ENCODE measurements at places on chromosomes 7 and 10.

GRCh38 chr10:79042639-79043411 is 25.9 kb upstream of the ZMIZ1 start:
- DNase-seq: no peak

GRCh38 chr10:21516242-21517131 is 9.0 kb downstream of the SKIDA1 start:
- peak; percentile 30 for DNase-seq

GRCh38 chr10:34015700-34016099 is 681.2 kb upstream of the NRP1 start:
- no peak for DNase-seq

- DNase-seq: no peak
These were observed 5.9 kb downstream of the MGMT start for GRCh38 chr10:129472696-129473555.

- DNase-seq: peak; percentile 59
These were observed 84.0 kb downstream of the ARL4A start for GRCh38 chr7:12771378-12771877.

DNA sequence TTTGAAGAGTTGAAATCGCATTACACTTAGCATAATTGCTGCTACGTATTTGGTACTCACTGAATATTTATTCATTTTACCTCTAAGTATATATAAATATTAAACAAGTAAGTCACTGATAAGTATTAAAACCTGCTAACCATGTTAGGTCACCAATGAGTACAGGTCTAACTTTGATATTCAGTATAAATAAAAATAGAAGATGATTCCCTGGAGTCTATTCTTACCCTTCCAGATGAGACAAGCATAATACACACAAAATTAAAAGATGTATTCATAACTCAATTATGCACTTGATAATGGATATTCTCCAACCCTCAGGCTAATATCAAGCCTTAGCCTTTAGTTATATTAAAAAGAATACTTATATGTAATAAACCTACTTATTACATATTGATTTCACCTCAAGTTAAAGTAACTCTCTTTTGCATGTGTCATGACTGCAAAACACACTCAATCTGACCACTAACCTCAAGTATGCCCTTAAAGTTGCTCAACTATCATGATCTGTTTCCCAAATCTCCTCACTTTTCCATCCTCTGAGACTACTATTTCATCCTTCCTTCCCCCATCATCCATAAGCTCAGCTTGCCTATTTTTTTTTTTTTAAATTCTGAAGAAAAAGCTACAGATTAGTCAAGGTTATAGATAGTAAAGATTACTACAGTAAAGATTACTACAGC is 46.8 kb downstream of the IPMK start:
- no peak for DNase-seq

DNA sequence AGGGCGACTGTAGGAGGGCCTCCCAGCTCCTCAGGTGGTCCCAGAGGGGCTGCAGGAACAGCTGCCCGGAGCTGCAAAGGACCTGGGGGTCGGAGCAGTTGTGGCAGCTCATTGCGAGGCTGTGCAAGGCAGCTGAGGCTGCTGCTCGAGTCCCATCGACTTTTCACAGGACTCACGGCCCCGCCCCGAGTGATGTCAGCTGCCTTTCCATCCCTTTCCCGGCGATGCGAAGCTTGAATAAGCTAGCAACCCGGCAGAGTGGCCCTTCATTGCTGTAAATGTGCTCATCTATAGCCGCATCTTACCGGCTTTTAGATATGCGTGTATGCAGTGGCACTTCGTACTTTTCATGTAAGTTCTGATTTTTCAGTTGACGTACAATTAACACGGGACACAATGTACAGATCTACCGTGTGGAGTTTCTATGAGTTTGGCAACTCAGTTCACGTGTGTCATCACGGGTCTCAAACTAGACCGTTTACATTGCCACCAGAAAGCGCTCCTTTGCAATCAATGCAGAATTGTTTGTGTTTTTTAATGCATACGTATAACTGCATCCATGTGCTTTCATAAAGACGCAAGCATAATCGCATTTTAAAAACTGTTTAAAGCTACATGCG is at the start of gene CH25H:
Gene CH25H, minus strand, starts transcription at position 137 of the 620 bp plus-strand sequence. Its CDS starts 25 bp downstream, at position 112.
- peak; percentile 2 for DNase-seq

DNA sequence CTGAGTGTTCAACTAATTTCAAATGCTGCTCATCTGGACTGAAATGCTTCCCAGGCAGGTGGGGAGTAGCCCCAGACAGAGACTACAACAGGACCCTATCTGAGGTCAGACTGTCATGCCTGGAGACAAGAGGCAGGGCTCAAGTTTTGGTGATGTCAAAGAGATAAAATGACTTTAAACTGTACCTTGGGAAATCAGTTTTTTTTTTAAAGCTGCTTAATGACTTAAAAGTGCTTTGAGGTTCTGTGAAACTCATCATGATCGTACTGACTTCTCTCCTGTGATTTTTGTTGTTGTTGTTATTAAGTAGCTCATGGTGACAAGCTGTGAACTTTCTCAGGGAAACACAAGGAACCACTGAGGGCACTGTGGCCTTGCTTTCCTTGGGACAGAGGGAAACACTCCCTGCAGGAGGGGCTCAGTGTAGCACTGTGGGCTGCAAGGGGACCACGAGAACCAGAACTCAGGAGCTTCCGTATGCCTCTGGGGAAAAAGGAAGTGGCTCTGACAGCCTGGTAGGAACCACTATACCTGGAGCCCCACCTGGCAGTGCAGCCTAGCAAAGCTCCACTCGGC is 9.5 kb downstream of the HIPK2 start:
- DNase-seq: no peak

GRCh38 chr7:139089118-139089517 is 20.4 kb downstream of the ZC3HAV1 start:
- no peak for DNase-seq

DNA sequence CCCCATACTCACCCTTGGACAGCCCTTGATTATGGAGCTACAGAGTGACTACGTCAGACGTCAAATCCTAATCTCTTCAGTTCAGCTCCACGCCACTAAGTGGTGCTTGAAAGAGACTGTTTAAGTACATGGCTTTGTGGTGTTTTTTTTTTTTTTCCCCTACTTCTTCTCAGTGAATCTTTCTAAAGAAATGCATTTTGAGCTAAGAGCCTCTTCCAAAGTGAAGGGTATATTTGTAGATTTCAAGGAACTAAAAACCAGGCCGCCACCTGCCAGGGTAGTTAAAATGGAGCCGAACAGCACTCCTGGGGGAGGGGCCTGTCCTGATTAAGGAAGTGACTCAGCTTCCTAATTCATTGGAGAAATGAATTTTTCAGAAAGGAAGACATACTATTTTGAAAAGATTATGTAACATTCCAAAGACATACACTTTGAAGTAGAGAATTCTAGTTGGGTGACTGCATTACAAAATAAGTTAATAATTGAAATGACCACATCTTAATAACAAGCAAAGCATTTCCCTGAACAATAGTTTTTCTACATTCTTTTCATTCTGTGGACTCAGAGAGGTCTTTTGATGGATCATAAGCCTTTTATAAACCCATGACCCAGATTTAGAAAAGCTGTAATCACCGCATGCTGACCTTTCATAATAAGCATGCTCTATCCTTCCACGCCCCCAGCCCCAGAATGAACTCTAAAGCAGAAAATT is 20.6 kb upstream of the VPS41 start:
- DNase-seq: no peak

DNA sequence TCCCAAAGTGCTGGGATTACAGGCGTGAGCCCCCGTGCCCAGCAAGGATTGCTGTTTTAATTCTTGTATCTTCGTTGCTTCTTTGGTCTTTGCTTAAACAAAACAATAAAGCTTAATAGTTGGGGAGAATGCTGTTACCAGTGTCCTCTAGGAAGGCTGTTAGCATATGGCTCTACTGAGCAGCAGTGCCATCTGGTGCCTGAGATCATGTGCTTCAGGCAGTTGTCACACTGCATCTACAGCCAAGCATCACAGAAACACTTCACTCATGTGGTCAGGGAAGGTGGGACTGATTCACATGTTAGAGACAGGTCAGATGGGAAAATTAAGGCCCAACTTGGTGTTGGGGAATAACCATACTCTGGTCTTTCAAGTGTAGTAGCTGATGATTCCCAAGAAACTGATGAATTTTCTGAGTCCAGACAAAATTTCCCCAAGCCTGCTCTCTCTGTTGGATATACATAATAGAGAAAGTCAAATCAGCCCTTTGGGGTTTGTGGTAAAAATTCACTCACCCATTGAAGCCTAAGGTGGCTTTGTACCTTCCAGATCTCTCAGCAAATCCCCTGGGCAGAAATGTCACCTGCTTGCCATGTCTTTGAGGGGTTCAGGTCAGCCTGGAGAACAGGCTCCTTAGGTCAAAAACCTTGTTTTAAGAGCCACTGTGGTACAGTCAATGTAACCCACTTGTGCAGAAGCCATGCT is 28.4 kb downstream of the UBE2D4 start:
- DNase-seq: no peak

GRCh38 chr7:92231-92674 is 100.1 kb upstream of the FAM20C start:
- no peak for DNase-seq

DNA sequence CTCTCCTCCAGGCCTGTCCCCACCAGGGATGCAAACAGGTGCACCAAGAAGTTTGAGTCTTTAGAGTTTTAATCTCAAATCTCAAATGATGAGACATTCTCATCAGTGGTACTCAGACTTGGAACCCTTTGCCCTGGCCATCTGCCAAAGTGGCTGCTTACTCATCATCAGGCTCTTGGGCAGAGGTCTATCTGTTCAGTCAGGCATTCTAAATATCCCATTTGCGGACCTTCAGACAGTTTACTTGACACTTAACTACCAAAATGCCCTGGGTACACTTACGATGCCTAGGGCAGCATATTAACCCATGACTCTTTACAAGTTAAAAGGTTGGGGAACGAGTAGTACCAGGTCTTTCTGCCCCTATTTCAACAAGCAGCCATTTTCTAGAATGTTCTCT is 61.2 kb upstream of the YAE1 start:
- no peak for DNase-seq

- DNase-seq: no peak
These were observed 118.5 kb downstream of the ABLIM1 start for GRCh38 chr10:114539623-114540022.

DNA sequence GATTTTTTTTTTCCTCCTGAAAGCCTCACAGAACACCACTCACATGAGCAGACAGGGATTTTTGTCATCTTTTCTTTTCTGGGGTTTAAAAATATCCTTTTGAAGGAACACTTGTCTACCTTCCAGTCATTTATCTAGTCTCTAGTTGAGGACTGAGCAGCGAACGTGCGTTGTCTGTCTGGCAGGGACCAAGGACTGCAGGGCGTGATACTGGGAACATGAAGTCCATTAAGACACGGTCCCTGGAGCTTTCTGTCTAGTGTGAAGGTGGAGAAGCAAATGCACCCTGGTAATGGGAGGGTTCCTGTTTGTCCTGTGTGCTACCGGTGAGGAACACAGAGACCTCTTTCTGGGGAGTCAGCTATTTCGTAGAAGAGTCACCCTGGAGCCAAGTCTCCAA is 207.4 kb downstream of the TMEM178B start:
- no peak for DNase-seq

DNA sequence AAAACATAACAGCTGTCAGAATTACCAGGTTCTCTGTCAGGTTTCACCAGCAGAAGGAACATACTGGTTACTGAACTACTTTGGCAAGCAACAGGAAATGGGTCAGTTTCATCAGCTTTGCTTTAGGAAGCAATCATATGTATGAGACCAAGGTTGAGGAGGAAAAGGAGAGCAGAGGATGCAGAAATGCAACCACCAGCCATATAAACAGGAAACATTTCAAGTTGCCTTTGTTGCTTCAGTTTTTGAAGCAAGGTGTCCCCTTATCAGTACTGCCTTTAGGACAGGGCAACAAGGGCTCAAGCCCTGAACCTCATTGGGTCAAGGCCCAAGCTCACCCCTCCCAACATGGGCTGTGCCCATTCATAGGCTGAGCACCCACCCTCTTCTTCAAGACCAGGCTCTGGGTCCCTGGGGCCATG is 10.2 kb downstream of the HIPK2 start:
- no peak for DNase-seq

DNA sequence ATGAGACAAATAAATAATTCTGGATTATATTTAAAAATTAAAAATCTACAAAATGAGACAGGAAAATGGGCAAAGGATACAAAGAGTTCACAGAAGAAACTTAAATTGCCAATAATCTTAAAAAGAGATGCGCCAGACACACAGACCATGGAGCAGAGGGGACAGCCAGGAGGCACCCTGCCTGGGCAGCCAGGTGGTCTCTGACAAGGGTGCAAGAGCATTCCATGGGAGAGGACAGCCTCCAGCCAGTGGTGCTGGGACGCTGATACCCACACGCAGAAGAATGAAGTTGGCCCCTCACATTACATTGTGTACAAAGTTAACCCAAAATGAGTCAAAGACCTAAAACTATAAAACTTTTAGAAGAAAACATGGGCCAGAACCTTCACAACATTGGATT is 106.3 kb downstream of the NKX6-2 start:
- no peak for DNase-seq

DNA sequence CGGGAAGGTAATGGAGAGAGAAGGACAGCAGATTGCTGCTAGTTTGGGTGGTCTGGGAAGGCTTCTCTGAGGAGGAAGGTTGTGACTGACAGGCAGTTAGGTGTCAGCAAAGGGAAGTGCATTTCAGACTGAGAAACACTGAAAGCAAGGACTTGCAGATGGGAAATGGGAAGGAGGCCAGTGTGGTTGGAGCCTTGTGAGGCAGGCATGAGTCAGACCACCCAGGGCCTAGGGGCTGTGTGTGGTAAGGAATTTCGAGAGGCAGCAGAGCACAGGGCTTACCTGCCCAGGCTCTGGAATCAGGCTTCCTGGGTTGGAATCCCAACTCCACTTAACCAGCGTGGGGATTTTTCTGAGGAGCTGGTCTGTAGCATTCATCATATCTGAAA is 53.5 kb downstream of the NRF1 start:
- DNase-seq: no peak

GRCh38 chr7:31981874-31982390 is 88.3 kb downstream of the PDE1C start:
- DNase-seq: no peak

- no peak for DNase-seq
These were observed 930 bp downstream of the GIMAP6 start for GRCh38 chr7:150631084-150631826.

DNA sequence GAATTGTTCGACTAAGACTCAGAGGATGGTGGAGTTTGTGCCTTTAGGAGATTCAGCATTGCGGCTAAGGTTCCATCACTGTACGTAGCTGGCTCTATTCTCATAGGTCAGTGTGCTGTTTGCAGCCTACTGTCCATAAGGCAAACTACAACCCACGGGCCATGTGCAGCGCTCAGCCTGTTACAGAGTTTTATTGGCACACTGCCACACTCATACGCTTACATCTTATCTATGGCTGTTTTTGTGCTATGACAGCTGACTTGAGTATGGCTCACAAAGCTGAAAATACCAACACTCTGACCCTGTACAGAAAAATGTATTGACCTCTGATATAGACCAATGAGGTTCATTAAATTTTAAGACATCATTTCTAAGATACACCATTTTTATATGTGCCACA is 114.5 kb downstream of the ARID5B start:
- DNase-seq: no peak
